ENCODE measurements at places on chromosomes 2 and 18.

GRCh38 chr2:212908682-212909435, 242.6 kb downstream of the IKZF2 start:
- no peak for DNase-seq

GRCh38 chr18:57959278-57959677, 84.7 kb upstream of the NEDD4L start:
- peak; percentile 87 for DNase-seq

- no peak for DNase-seq
Measured at GRCh38 chr2:105100046-105100840, 62.4 kb downstream of the MRPS9 start.

- peak; percentile 47 for DNase-seq
Measured at GRCh38 chr2:152047824-152048471, 50.9 kb downstream of the CACNB4 start.

DNA sequence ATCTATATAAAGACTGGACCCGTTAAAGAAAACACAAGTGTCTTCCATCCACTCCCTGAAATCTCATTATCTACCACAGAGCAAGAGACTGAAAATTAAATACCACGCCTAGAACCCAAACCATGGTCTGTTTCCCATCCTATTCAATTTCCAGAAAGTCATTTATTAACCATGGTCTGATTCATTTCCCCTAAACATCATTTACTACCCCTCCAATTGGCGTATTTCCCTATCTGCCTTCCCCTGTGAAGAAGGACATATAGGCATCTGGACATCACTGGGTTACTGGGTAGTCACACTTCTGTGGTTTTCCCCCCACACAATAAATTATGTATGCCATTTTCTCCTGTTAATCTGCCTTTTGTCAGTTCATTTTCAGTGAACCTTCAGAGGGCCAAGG, 30.8 kb downstream of the CCDC93 start:
- no peak for DNase-seq

DNA sequence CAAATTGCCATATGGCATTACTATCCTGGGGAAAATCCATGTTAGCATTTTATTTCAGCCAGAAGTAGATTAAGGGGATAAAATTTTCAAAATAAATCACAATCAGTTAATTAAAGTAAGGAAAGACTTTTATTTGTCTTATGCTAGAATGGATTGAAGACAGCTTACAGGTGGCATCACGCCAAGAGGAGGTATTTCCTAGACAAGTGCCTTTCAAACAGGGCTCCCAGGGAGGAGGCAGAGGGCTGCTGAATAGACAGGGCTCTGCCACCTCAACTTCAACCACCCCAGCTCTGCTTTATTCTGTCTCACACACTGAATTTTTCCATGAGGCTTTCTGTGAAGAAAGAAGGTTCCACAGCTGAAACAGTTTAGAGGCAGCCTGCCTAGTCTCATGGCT, 12.2 kb downstream of the CCDC68 start:
- DNase-seq, result no peak

DNA sequence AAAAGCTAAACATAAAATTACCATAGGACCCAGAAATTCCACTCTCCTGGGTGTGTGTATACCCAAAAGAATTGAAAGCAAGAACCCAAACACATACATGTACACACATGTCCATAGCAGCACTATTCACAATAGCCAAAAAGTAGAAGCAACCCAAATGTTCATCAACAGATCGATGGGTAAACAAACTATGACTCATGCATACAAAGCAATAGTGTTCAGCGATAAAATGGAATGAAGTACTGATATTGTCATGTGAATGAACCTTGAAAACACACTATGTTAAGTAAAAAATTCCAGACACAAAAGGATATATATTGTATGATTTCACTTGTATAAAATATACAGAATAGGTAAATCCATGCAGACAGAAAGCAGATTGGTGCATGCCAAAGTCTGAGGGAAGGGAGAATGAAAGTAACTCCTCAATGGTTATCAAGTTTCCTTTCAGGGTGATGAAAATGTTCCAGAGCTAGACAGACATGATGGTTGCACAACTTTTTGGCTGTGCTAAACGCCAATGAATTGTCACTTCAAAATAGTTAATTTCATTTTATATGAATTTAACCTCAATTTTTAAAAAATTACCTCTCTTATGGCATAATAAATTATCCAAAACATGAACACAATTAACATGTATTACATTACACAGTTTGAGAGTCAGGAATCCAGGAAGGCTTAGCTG, 35.5 kb downstream of the GKN2 start:
- no peak for DNase-seq

GRCh38 chr2:165847001-165847400, 53.0 kb upstream of the GALNT3 start:
- DNase-seq, result peak; percentile 83

- no peak for DNase-seq
Measured at GRCh38 chr2:230569298-230569697, 143.3 kb upstream of the CAB39 start.

- DNase-seq, result no peak
Measured at GRCh38 chr2:238898534-238899281, 50.8 kb downstream of the TWIST2 start.

DNA sequence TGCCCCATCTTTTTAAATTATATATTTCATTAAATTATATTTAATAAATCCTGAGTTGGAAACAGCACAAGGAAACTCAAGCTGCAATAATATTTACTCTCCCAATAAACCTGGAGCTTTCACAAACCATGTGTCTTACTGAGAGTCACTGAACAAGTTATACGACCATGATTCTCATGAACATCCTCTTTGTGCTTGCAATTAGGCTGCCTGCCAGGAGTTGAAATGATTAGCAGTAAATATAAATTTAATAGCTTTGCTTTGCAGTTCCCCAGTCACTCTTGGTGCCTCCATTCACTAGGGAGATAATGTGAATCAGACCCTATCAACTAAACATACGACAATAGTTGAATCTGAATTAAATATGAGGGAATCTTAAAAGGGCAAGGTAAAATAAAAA, 905.1 kb downstream of the NRXN1 start:
- no peak for DNase-seq
